ENCODE measurements at places on chromosomes 12 and 14. TPM values are rescaled to one million over a fixed set of nuclear protein-coding genes. Genes with fewer than 3 reads are reported as not detected.

The TMTC1 gene
- 13.1 TPM for total RNA-seq

DNA sequence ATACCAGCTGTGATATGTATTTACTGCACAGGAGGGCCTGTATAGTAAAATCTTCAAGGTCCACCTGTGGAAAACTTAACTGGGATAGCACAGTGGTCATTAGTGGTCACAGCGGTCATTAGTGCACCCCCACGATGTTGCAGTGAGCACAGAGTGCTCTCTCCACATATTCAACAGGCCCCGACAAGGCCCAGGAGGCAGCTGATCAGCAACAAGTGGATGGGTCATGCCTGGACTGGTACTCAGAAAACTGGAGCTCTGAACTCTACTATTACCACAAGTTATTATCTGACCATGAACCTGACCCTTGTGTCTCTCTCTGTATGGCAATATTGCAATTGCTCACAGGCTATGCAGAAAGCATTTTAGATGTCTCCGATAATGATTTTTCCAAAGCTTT, 129.5 kb downstream of the SLC35F4 start:
- no peaks in the 10 kb centered on the region for H3K36me3 ChIP-seq
- no peaks in the 10 kb centered on the region for H3K4me1 ChIP-seq
- DNase-seq: no peak
- H3K27ac ChIP-seq: no peak overlapping the region
- no peaks in the 10 kb centered on the region for H3K27me3 ChIP-seq
- no peak overlapping the region for H3K4me3 ChIP-seq

DNA sequence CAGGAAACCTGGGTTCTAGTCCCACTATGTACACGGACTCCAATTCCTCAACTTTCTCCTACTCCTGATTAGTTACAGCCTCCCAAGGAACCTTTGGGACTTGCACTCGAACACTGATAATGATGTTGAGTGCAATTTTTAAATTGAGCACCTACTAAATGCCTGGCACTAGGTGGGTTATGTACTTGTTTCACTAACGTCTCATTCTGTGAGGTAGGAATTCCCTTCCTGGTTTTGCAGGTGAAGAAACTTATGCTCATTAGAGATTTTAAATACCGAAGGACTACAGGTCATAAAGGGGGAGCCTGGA, 536 bp downstream of the PARPBP start:
- no peaks in the 10 kb centered on the region for H3K27me3 ChIP-seq
- peaks cover 7% of the 10 kb centered on the region for H3K36me3 ChIP-seq
- peak overlapping the region; percentile 98 for H3K4me3 ChIP-seq

GRCh38 chr12:129381715-129382114, 522.1 kb downstream of the TMEM132D start:
- no peak overlapping the region for H3K27ac ChIP-seq
- H3K36me3 ChIP-seq: no peaks in the 10 kb centered on the region
- no peak overlapping the region for H3K4me3 ChIP-seq
- peaks cover 8% of the 10 kb centered on the region for H3K27me3 ChIP-seq
- H3K4me1 ChIP-seq: peaks cover 8% of the 10 kb centered on the region

The KLRC3 gene
- not detected for total RNA-seq

The KCNC2 gene
- total RNA-seq: not detected

GRCh38 chr12:99154216-99154982, 493.2 kb upstream of the GARIN6 start:
- H3K4me3 ChIP-seq: peak overlapping the region; percentile 84
- H3K36me3 ChIP-seq: peaks cover 6% of the 10 kb centered on the region
- H3K4me1 ChIP-seq: peaks cover 48% of the 10 kb centered on the region
- no peaks in the 10 kb centered on the region for H3K27me3 ChIP-seq
- peak; percentile 20 for DNase-seq

DNA sequence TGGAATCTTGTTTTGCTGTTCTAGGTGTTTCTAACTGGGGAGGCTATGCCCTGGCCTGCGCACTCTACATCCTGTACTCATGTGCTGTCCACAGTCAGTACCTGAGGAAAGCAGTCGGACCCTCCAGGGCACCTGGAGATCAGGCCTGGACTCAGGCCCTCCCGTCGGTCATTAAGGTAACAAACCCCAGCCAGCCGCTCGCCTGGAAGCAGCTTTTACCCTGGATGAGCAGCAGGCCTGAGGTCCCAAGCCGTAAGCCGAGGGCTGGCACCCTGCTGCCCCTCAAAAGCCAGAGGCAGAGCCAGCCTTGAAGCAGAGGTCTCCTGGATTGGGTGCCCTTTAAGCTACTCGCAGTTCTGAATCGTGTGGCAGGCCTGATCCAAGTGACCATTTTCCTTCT, 29.1 kb downstream of the GPR68 start:
- no peak for DNase-seq
- peaks cover 12% of the 10 kb centered on the region for H3K36me3 ChIP-seq
- H3K27me3 ChIP-seq: no peaks in the 10 kb centered on the region
- peaks cover 11% of the 10 kb centered on the region for H3K4me1 ChIP-seq

The UNC79 gene
- total RNA-seq: 2.2 TPM

The P3H3 gene
- 52.7 TPM for total RNA-seq

DNA sequence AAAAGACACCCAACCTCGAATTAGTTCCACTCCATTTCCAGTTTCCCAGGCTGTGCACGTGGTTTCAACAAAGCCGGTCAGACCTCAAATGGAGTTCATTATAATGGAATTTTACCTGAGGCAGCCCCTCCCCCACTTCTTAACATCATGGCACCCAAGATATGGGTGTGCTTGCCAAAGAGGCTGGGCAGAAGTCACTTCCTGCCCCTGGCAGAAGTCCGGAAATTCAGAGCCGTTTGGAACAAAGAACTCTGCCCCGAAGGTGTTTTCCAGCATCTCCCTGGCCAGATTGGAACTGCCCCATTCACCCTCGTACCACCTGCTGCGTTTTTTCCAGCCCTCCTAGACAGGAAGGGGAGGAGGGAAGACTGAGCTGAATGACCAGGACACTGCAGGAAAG, 8.2 kb downstream of the VDR start:
- no peaks in the 10 kb centered on the region for H3K4me1 ChIP-seq
- no peak overlapping the region for H3K4me3 ChIP-seq
- H3K27ac ChIP-seq: no peak overlapping the region
- DNase-seq: no peak

The KRT80 gene
- total RNA-seq: not detected

The JPH4 gene
- 1.4 TPM for total RNA-seq

DNA sequence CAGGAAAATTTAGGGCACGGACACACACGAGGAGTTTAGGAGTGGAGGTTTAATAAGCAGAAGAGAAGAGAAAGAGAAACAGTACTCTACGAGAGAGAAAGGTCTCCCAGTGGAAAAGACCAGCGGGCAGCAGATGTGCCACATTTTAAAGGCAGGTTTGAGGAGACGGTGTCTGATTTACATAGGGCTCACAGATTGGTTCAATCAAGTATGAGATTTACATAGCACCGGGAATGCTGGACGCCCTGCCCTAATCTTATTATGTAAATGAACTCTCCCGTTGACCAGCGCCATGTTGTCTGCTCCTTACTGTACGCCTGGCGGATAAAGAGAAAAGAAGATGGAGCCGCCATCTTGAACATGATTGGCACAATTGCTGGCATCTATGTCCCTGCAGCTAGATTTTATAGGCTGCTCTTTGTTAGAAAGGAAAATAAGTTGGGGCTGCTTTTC, 17.9 kb downstream of the NFKBIA start:
- H3K4me3 ChIP-seq: no peak overlapping the region
- H3K4me1 ChIP-seq: peaks cover 9% of the 10 kb centered on the region
- H3K27ac ChIP-seq: peak overlapping the region; percentile 3
- no peaks in the 10 kb centered on the region for H3K27me3 ChIP-seq
- no peak for DNase-seq

- peaks cover 8% of the 10 kb centered on the region for H3K4me1 ChIP-seq
- peaks cover 13% of the 10 kb centered on the region for H3K36me3 ChIP-seq
- no peak overlapping the region for H3K27ac ChIP-seq
- DNase-seq: no peak
- no peak overlapping the region for H3K4me3 ChIP-seq
Measured at GRCh38 chr14:71620401-71620800, 311.8 kb upstream of the RGS6 start.

- H3K27me3 ChIP-seq: peaks cover 25% of the 10 kb centered on the region
- no peak overlapping the region for H3K27ac ChIP-seq
- no peaks in the 10 kb centered on the region for H3K36me3 ChIP-seq
- no peaks in the 10 kb centered on the region for H3K4me1 ChIP-seq
Measured at GRCh38 chr12:32777159-32777558, 21.5 kb upstream of the YARS2 start.

DNA sequence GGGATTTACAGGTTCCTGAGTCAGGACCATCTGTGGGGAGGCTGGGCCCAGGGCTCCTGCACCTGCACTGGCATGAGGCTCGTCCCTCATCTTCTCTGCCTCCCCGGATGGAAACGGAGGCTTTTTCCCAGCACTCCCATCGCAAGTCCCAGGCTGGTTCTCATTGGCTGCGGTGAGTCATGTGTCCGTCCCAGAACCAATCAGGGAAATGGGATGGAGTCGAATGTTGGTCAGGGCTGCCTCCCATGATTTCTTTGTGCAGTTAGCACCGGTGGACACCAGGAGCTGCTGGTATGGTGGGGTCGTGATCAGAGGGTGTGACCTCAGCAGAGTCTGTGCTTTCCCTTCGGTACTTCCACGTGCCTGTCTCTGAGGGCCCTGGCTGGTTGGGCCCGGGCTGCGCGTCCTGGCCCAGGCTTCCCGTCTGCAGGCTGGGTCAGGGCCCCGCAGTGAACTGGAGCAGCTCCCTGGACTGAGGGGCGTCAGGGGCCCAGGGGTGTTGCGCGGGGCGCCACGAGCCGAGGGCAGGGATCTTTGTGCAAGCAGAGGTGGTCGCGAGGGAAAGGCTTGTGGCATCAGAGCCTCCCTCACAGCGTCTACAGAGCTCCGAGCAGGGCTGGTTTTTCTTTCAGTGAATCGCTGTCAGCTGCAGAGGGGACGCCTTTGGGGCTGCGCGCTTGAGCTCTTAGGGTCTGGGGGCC, 168.1 kb downstream of the ADGRD1 start:
- H3K36me3 ChIP-seq: no peaks in the 10 kb centered on the region
- no peak for DNase-seq
- no peak overlapping the region for H3K27ac ChIP-seq
- no peak overlapping the region for H3K4me3 ChIP-seq

The PRKD1 gene
- total RNA-seq: 12.4 TPM

GRCh38 chr14:71749613-71750238, 182.5 kb upstream of the RGS6 start:
- H3K27me3 ChIP-seq: no peaks in the 10 kb centered on the region
- peaks cover 5% of the 10 kb centered on the region for H3K36me3 ChIP-seq
- peaks cover 18% of the 10 kb centered on the region for H3K4me1 ChIP-seq
- no peak overlapping the region for H3K4me3 ChIP-seq

DNA sequence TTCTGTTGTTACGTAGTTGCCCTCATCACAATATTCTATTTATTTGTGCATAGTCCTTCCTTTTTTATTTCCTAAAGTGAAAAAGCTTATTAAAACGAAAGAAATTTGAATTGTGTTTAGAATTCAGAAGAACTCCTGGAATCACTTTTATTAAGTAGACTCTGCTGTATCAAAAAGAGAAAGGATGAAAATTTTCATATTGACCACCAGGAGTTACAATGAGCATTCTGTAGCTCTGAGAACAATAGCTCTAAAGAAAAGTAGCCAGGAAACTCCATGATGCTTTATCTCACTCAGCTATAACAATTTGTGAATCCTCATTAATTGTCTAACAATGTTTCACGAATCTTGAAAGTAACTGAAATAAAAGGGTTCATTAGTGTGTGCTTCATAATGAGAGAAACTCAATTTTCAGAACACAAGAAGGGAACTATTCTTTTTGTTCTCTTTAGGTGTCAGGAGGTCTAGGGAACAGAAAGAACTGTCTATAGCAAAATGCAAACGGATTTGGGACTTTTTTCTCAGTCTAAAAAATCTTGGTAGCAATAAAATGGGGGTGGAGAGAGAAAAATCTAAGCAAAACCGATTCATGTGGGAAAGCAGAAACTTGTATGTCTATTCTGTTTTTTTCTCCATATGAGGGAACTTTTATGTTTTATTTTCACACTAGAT, 19.3 kb downstream of the ASCL1 start:
- peaks cover 47% of the 10 kb centered on the region for H3K27me3 ChIP-seq
- no peaks in the 10 kb centered on the region for H3K36me3 ChIP-seq
- H3K4me3 ChIP-seq: no peak overlapping the region
- no peak for DNase-seq
- peaks cover 32% of the 10 kb centered on the region for H3K4me1 ChIP-seq

The SERPINA4 gene
- not detected for total RNA-seq

DNA sequence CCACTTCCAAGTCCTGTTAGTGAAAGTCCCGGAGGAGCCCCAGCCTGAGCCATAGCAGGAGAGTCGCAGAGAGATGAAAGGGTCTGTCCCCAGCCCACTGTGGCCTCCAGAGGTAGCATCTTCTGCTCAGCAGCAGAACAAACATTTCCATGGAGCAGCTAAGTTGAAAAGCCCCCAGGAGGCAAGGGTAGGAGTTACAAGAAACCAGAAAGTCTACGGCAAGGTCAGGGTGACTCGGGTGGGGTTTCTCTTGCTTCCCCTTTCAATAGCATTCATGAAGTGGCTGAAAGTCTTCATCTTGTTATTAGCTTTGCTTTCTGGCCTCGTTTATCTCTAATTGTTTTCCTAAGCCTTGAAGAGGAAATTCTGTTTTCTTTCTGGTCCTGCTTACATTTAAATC, 151.2 kb upstream of the DIO3 start:
- no peak overlapping the region for H3K27ac ChIP-seq
- DNase-seq: no peak
- H3K36me3 ChIP-seq: no peaks in the 10 kb centered on the region
- H3K4me1 ChIP-seq: peaks cover 21% of the 10 kb centered on the region
- no peak overlapping the region for H3K4me3 ChIP-seq

- no peak overlapping the region for H3K4me3 ChIP-seq
Measured at GRCh38 chr12:43132291-43132690, 419.7 kb downstream of the ADAMTS20 start.

The SERPINA3 gene
- not detected for total RNA-seq

GRCh38 chr12:89411846-89412245, 59.5 kb upstream of the DUSP6 start:
- DNase-seq: no peak
- H3K27me3 ChIP-seq: no peaks in the 10 kb centered on the region
- no peak overlapping the region for H3K27ac ChIP-seq
- H3K4me1 ChIP-seq: peaks cover 4% of the 10 kb centered on the region

- H3K27ac ChIP-seq: no peak overlapping the region
- H3K27me3 ChIP-seq: no peaks in the 10 kb centered on the region
- H3K36me3 ChIP-seq: no peaks in the 10 kb centered on the region
- H3K4me3 ChIP-seq: no peak overlapping the region
Measured at GRCh38 chr12:89134213-89134770, 218.0 kb downstream of the DUSP6 start.

The PIK3C2G gene
- not detected for total RNA-seq

The TOMM20L gene
- 0.52 TPM for total RNA-seq

DNA sequence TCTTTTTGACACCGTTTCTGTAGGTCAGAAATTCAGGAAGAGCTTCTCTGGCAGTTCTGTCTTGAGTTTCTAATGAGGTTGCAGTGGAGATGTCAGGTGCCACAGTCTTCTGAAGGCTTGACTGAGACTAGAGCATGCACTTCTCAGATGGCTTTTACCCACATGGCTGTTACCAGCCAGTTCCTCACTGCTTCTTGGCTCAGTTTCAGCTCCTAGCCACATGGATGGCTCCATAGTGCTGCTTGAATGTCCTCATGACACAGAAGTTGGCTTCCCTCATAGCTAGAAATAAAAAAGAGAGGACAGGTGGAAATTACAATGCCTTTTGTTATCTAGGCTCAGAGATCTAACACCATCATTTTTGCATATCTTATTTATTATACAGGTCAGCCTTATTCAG, 38.1 kb upstream of the SLC2A13 start:
- no peaks in the 10 kb centered on the region for H3K4me1 ChIP-seq
- no peak overlapping the region for H3K4me3 ChIP-seq
- no peak for DNase-seq
- H3K36me3 ChIP-seq: no peaks in the 10 kb centered on the region
- H3K27ac ChIP-seq: no peak overlapping the region

GRCh38 chr14:39433452-39433813, 1.2 kb upstream of the FBXO33 start:
- peaks cover 24% of the 10 kb centered on the region for H3K4me1 ChIP-seq
- H3K4me3 ChIP-seq: peak overlapping the region; percentile 100
- H3K27me3 ChIP-seq: no peaks in the 10 kb centered on the region
- H3K36me3 ChIP-seq: no peaks in the 10 kb centered on the region
- DNase-seq: no peak

The OVCH1 gene
- total RNA-seq: 0.16 TPM

All from neural crest cell (in vitro differentiated cells).